ENCODE measurements at places on chromosomes 7 and 10.
A peak's percentile ranks its signal among the peaks of the same experiment; 100 is the strongest.

DNA sequence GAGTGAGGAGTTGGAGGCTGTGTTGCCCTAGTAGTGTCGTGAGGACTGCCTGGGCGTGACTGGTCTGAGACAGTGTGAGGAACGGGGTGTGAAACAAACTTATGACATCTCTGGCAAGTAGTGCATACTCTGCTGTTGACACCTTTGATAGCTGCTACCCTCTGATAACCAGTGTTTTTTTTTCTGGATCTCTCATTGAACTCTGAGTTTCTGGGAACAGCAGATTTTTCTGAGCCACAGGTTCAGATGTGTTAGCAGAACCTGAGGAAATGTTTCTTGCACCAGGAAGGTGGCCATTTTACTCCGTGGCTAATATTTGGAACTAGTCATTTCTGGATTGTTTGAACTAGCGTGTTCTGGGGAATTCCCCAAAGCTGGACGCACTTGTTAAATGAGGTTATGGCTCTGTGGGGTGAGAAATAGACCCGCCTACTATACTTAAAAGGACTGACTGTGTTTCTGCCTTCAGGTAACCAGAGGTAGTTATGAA is 52.9 kb downstream of the AUTS2 start:
- DNase-seq, result no peak

DNA sequence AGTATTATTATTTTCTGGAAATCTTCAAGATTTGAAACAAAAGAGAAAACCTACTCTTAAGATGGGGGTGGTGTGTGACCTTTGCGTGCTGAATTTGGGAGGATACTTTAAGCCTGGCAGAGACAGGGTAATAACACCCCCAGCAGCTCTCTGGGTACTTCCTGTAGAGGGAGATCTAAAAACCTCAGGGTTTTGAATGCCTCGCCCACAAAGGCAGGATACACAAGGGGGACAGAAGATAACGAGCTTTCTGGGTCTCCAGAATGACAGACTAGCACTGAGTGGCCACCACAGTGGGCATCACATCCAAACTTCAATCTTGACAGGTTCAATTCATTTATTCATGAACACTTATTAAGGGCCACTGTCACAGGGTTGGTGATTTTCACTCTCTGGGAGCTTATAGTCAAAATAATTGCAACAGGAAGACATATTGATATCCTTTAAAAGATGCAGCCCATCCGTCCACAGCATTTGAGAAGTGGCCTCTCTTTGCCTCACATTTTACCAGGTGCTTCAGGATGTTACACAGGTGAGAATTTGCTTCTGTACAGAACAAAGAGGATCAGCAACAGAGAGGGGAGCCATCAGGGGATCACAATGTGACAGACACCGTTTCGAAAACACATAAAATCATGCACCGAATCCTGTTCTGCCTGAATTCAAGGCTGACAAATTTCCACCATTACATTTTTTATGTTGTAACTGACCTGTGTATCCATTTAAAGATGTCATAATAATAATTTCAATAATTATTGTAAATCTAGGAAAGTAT is 14.3 kb downstream of the CPA1 start:
- DNase-seq, result peak; percentile 76

- DNase-seq, result peak; percentile 55
Observed at GRCh38 chr7:7596176-7596575, 29.5 kb downstream of the MIOS start.

GRCh38 chr10:128912568-128913311 is 554.3 kb upstream of the MGMT start:
- peak; percentile 41 for DNase-seq

DNA sequence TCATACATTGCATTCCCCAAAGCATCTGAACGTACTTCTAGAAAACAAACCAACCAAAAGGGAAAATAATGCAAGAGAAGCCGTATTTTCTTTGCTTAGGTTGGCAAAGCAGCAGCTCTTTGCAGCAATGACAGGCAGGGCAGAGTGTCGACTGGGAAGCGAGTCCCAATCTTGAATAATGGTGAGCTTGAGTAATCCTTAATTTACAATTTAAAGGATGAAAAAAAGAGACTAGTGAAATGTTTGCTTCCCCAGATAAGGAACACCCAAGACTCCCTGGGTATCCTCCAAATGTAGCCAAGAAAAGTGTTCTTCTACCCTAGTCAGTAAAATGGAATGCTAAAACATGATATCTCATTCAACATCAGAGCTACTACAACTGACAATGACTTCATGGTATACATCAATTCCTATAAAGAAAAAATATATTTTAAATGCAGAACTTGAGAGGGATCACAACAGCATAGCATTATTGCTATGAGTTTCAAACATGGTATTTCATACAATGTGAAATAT is 32.0 kb downstream of the GPAM start:
- no peak for DNase-seq

GRCh38 chr10:124646483-124647352 is 97.5 kb downstream of the FAM53B start:
- no peak for DNase-seq

DNA sequence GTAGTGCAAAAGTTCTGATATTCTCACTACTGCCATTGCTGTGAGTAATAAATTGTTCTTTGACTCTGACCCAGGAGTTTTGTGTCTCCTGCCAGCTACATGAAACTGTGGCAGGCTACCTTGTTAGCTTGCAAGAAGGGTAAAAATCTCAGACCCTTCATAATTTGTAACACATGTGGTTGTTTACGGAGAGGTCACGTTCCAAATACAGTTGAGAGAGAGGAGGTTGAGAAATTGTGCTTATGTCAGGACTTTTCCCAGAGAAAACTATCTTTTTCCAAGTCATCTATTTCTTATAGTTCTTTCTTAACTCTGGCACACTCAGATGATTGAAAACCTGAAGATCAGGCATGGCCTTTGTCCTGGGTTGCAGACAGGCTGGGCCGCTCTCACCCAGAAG is 114.4 kb upstream of the SVIL start:
- no peak for DNase-seq

GRCh38 chr10:61635932-61636331 is 26.8 kb upstream of the CABCOCO1 start:
- DNase-seq, result no peak

DNA sequence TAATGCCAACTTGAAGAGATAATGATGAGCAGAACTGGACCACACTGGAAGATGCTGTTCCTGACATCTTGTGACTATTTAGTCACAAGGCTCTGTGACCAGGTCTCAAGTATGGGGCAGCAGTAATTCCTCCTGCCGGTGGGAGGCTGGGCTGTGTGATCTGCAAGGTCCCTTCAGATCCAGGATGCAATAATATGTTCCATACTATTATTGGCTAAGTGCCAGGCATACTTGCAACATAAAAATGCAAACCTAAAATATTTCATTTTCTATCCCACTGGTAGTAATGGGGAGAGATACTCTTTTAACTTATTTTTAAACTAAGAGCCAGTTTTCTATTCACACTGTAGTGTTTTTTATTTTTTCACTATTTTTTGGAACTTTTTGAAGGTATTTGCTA is 171.5 kb downstream of the CYP26A1 start:
- DNase-seq, result no peak

DNA sequence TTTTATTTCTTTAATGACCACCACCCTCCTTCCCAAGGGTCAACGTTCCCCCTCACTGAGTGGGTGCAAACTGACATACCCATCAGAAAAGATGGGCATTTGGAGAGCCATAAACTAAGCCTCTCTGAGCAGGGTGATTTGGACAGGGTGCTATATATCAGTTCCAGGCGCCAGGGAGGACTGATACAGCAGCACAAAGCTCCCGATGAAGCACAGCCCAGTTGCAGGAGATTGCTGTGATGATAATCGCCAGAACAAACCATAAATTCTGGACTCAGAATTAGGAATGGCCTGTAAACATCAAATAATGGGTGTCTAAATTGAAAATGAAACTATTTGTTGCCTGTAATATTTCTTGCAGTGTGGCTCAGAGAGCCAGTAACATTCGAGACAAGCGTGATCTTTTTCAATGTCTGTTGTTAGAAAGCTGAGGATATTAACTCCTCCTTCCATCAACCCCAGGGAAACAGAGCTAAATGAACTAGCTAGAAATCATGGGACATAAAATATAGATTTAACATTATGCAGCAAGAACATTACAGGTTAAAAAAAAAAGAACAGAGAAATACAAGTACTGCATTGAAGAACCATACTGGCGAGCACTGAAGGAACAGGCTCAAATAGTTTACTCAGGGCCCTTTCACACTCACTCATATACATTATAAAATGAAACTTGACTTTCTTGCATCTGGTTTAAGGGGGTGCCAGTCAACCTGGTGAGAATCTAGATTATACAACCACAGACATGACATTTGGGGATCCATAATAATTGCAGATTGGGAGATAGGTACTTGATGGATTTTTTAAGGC is 137.5 kb upstream of the LRRTM3 start:
- DNase-seq, result no peak

DNA sequence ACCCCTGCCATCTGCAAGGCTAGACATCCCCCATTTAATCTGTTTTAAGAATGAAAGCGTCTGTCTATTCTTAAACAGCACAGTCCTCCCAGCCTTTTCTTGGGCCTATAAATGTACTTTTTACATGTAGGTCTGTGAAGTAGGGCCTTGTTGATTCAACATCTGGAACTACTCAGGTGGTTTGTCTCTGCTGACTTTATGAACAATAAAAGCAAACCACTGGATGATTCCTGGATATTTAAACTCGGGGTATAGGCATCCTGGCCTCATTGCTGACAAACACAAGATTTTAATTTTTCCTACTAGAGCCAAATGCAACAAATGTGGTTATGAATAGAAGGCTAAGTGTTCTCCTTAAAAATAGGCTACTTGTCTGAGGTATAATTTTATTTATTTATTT is 198.3 kb downstream of the WDR11 start:
- DNase-seq, result no peak

- DNase-seq, result no peak
Observed at GRCh38 chr7:155745737-155746136, 66.5 kb downstream of the SHH start.

GRCh38 chr7:2559283-2559950 is 638 bp downstream of the IQCE start:
- DNase-seq, result peak; percentile 56

DNA sequence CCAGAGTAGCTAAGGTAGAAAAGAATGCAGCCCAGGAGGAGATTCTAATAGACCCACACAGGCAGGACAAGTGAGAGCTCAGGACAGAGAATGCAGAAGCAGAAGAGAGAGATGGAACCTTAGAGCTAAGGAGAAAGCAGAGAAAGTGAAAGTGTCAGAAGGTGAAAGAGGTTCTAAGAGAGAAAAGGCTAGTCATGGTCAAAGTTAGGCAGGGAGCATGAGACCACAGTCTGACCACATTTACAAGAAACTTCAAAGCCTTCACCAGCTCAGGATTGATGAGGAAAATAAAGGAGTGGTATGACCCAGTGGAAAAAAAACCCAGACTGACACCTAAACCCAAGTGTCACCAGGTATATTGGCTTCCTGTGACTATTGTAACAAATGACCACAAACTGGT is 131.8 kb upstream of the WDR11 start:
- no peak for DNase-seq

GRCh38 chr7:16839646-16840045 is 34.8 kb upstream of the AGR2 start:
- no peak for DNase-seq

DNA sequence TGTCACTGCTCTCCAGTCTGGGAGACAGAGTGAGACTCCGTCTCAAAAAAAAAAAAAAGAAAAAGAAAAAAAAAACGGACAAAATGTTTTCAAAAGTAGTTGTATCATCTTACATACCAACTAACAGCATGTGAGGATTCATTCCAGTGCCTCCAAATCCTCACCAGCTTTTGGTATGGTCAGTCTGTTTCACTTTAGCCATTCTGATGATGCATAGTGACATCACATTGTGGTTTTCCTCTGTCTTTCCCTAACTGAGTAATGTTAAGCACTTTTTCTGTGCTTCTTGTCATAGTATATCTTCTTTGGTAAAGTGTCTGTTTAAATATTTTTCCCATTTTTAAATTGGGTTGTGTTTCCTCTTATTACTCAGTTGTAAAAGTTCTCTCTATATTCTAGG is 251.4 kb upstream of the CTBP2 start:
- DNase-seq, result no peak

DNA sequence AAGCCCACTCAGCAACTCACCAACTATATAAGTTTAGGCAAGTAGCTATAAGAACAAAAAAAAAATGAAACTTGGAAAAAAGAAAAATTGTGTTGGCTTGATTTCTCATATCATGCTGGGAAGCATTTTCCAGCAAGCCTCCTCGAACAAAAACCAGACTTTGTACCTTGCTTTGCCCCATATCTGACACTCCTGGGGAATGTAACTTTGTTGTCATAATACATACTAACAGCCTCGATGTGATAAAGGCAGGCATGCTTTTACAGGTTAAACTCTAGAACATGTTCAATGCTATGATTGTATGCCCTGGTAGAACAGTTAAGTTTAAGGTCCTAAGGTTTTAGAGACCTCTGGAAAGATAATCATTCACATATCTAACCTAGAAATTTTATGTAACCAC is 11.6 kb downstream of the CFAP43 start:
- no peak for DNase-seq

DNA sequence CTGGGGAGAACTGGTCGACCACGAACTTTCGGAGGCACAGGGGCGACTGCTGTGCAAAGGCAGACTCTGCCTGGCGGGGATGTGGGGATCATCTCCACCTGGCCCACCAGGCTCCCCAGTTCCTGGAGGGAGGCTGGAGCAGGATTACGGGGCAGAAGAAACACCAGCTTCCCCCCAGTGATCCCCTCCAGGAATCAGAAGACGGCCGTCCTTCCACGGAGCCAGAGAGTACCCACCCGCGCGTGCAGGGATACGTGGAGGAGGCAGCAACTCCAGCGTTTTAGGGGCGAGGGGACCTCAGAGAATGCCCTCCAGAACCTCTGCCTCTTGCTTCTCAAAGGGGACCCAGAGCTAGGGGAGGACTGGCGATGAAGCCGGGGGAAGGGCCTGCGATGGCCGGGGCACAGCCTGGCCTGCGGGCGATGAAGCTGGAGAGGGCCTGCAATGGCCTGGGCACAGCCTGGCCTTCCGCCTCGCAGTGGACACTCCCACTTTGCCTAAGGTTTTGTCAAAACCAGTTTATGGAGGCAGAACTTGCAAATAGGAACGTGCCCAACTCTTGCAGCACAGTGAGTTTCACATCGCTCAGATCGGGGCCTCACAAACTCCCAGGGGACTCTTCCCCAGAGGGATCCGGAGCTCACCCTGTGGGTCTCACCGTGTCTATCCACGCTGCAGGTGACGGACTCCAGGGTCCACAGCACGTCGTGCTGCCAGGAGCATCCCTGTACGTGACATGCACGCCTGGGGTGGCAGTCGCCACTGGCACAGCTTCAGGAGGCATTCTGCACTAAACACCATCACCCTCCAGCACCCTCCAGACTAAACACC is 77.9 kb upstream of the PDGFA start:
- no peak for DNase-seq

- DNase-seq, result no peak
Observed at GRCh38 chr7:76095908-76096307, 48.0 kb downstream of the MDH2 start.

DNA sequence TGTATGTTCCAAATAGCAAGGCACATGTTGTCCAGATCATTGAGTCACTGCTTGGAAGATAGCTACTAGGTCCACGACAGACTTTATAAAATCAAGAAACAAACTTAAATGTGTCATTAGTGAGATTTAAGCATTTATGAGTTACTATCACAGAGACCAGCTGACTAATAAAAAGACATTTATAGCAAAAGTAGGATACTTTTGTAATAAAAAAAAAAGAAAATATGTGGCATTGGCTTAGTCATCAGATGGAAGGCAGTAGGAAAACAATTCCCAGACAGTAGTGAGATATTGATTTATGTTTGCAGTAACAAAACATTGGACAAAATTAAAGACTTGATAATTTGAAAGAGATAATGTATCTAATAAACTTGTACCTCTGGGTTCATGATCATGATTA is 881.0 kb upstream of the LRRN3 start:
- DNase-seq, result no peak
